ENCODE measurements at places on chromosomes 4 and X. TPM values are rescaled to one million over a fixed set of nuclear protein-coding genes. Genes with fewer than 3 reads are reported as not detected.

DNA sequence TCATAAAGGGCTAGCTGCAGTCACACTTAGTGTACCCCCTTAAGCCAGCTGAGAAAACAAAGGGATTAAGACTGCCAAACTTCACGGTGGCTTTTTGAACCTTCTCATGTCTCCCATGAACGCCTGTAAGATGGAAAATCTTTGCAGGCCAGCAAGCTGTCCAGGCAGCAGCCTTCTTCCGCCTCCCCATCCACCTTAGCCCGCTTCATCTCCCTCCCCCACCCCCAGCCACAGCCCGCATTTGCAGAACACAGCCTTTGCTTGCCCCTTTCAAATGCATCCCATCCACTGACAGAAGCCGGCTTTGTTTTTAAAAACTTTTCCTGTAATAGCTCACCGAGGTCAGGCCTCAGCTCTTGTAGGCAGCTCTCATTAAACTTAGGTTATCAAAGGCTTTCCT is 113.8 kb upstream of the FAM9B start:
- no peak for DNase-seq
- H3K36me3 ChIP-seq, result no peaks in the 10 kb centered on the region
- no peaks in the 10 kb centered on the region for H3K27me3 ChIP-seq

GRCh38 chr4:173642509-173642908 is 112.5 kb upstream of the HAND2 start:
- H3K4me3 ChIP-seq, result no peak overlapping the region
- no peak for DNase-seq
- no peaks in the 10 kb centered on the region for H3K36me3 ChIP-seq
- peaks cover 7% of the 10 kb centered on the region for H3K4me1 ChIP-seq
- H3K27ac ChIP-seq, result no peak overlapping the region

DNA sequence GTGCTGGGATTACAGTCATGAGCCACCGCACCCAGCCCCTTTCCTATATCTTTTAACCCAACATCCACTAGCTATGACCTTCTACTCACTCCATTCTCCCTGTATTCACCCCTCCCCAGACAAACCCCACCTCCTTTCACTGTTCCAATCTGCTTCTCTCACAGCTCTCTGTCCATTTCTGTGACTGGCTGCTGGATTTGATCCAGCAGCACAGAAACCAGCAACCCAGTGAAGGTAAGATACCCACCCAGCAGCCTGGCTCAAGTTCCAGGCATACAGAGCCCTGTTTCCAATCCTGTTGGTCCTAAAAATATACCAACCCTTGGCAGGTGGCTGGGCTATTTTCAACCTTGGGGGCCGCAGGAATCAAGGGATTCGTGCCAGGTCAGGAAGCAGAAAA is 56.9 kb upstream of the SMIM10 start:
- no peak for DNase-seq
- no peak overlapping the region for H3K4me3 ChIP-seq
- no peaks in the 10 kb centered on the region for H3K27me3 ChIP-seq
- H3K36me3 ChIP-seq, result no peaks in the 10 kb centered on the region
- H3K27ac ChIP-seq, result no peak overlapping the region
- H3K4me1 ChIP-seq, result no peaks in the 10 kb centered on the region

GRCh38 chr4:57580710-57581599 is 470.8 kb upstream of the IGFBP7 start:
- no peaks in the 10 kb centered on the region for H3K36me3 ChIP-seq
- no peaks in the 10 kb centered on the region for H3K27me3 ChIP-seq
- no peak overlapping the region for H3K4me3 ChIP-seq
- DNase-seq, result no peak
- no peak overlapping the region for H3K27ac ChIP-seq

DNA sequence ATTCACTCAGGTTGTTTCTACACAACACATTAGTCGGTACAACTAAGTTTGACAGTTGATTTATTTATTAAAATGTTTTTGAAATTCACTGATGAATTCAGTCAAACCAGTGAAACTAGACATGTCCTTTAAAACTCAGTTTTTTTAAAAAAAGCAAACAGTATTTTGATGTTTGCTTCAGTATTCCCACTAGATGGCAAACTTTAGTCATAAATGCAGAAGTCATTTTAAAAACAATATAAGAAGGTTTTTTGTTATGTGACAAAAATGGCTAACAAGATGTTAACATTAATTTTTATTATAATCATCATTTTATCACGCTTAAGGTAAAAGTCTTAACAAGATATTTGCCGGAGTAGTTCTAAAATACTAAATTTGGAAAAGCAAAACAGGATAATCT is 1337.8 kb upstream of the DIAPH2 start:
- H3K4me3 ChIP-seq, result no peak overlapping the region
- no peak overlapping the region for H3K27ac ChIP-seq
- H3K36me3 ChIP-seq, result no peaks in the 10 kb centered on the region
- no peaks in the 10 kb centered on the region for H3K27me3 ChIP-seq
- no peaks in the 10 kb centered on the region for H3K4me1 ChIP-seq

DNA sequence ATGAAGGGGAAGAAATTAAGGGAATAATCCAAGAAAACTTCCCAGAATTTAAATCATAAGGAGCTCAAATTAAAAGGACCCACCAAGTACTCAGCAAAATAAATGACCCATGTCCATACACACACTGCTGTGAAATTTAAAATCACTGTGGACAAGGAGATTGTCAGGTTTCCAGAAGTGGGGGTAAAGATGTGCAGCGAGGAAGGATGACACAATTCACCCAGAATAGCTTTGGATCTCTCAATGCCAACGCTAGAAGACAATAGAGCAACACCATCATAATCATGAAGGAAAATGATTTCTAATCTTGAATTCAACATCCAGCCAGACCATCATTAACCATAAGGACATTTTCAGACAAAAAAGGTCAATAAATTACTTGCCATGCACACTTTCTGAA is 65.7 kb downstream of the CASK start:
- no peak overlapping the region for H3K27ac ChIP-seq
- peaks cover 7% of the 10 kb centered on the region for H3K4me1 ChIP-seq
- DNase-seq, result no peak
- no peak overlapping the region for H3K4me3 ChIP-seq

The CACNA1F gene
- not detected for total RNA-seq

The NOX1 gene
- not detected for total RNA-seq

The GAGE12F gene
- total RNA-seq, result not detected

The DGAT2L6 gene
- total RNA-seq, result not detected

Measured in Calu3 (cell line).